Fibroblast of skin of right quadriceps (primary cell): ENCODE measurements at places on chromosomes 13 and 19.

- peak; percentile 19 for DNase-seq
Observed at GRCh38 chr19:46218160-46218559, 11.4 kb upstream of the IGFL1 start.

- no peak for DNase-seq
Observed at GRCh38 chr19:46353730-46354528, 7.0 kb downstream of the PPP5C start.

DNA sequence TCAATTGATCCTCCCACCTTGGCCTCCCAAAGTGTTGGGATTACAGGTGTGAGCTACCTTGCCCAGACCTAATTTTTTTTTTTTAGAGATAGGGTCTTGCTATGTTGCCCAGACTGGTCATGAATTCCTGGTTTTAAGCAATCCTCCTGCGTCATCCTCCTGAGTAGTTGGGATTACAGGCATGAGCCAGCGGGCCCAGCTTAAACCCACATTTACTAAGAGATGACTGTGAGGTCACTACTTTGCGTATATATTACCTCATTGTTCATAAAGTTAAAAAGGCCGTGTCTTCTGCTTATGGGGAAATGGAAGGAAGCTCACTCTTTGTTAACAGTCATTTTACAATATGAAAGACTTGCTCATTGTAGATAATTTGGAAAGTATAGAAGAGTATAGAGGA, 39.6 kb upstream of the C1QTNF9 start:
- no peak for DNase-seq

DNA sequence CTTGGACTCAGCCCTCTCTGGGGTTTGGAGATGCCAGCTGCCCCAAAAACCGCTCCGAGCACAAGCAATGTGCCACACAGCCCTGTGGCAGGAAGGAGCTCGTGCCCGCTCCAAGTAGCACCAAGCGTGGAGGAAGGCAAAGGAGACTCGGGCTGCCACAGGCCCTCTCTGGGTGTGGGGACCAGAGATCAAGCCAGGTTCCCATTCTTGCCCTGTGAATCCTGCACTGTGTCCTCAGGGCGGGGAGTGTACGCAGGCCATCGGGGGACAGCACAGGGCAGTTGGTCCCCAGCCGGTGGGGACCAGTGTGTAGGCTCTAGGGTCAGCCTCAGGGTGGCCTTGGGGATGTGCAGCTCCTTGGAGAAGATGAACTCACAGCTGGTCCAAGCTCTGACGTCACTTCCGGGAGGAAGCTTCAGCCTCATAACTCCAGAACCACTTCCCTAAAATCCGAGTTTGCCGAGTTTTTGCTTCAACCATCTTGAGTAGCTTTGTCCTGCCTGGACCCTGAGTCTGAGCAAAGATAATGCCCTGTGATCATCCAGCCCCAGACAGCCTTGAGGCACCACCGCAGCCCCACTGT, 9.3 kb upstream of the CPAMD8 start:
- no peak for DNase-seq

DNA sequence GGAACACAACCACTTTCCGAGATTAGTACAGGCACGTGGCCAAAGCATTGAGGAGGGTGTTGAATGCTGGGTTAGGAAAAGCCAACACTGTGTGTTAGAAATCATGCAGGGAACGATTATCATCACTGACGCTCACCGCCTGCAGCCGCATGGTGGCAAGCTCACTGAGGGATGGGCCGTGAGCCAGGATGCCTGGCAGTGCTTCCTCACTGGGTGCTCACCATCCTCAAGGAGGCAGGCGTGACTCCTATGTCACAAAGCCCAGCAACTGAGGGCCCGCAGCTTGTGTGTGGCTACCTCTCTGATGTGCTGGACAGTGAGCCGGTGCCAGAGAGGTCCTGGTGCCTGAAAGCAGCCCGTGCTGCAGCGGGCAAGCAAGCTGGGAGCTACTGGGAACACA, 30.4 kb upstream of the TIMM44 start:
- DNase-seq, result no peak

DNA sequence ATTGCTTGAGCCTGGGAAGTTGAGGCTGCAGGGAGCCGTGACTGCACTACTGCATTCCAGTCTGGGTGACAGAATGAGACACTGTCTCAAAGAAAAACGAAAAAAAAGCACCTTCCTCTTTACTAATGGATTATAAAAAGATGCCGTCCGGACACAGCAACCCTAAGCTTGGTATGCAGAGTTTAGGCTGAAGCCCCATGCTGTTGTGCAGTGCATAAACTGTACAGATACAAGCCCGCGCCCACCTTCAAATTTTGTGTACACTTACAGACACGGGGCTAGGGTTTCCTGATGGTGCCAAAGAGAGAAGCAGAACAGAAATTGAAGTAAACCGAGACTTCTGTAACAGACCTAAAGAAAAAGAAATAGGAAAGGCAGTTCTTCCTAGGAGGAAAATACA, 9.0 kb downstream of the LPAR6 start:
- no peak for DNase-seq
